ENCODE measurements at places on chromosomes 4 and X.

DNA sequence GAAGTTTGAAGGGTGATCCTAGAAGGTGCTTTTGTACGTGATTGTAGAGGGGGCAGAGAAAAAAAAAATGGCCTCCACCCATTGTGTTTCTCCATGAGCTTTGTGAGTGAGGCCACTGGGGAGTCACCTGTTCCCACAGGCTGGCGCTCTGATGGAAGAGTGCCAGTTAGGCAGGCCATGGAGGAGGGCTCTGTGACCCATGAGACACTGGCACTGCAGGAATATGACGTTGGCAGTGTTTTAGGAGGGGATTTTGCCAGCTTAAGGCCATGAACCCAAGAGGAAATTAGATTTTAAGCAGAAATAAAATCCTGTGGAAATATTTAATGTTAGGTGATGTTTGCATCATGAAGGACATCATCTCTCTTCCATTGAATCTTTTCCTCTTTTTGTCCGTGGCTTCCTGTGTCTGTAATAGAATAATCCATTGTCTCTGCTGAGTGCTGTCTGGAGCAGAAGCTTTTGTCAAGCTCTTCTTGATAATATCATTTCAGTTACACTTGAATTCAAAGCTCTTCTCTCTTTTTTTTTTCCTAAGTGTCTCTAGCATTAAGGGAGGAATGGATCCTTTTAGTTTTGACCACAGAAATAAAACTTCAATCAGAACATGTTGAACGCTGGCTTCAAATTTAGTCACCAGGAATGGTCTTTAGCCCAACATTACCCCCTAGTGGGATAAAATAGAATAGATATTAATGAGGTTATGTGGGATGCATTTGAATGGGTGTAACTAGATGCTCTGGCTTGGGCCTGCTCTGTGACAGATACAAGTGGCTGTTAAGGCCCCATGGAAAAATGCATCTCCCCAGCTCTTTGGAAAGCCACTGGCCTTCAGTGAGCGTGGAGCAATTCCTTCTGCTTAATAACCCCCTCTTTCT lies 41.0 kb upstream of the UCP1 start:
- peak; percentile 3 for DNase-seq

GRCh38 chr4:10442976-10443375 lies 14.2 kb downstream of the ZNF518B start:
- no peak for DNase-seq

- DNase-seq, result no peak
Observed at GRCh38 chr4:55125087-55125721, at the start of gene KDR. KDR (minus strand) TSS chr4:55125595; CDS start chr4:55125293, 302 bp downstream.

DNA sequence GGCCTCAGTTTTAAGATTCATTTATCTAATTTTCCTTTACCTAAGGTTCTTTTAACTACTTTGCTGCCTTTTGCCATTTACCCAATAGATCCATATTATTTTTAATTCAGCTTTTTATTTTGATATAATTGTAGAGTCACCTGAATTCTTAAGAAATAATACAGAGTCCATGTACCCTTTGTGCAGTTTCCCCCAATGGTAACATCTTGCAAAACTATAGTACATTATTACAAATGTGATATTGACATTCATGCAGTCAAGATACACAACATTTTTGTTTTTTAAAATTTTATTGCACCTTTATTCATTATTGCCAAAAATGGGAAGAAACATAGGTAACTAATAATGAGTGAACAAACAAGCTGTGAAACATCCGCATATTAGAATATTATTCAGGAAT lies 208.7 kb upstream of the WDFY3 start:
- no peak for DNase-seq

GRCh38 chr4:8279321-8280157 lies 10.0 kb downstream of the HTRA3 start:
- no peak for DNase-seq

- no peak for DNase-seq
Observed at GRCh38 chr4:143728166-143728565, 27.7 kb upstream of the FREM3 start.

GRCh38 chrX:39476604-39477021 lies 621.1 kb downstream of the BCOR start:
- no peak for DNase-seq

DNA sequence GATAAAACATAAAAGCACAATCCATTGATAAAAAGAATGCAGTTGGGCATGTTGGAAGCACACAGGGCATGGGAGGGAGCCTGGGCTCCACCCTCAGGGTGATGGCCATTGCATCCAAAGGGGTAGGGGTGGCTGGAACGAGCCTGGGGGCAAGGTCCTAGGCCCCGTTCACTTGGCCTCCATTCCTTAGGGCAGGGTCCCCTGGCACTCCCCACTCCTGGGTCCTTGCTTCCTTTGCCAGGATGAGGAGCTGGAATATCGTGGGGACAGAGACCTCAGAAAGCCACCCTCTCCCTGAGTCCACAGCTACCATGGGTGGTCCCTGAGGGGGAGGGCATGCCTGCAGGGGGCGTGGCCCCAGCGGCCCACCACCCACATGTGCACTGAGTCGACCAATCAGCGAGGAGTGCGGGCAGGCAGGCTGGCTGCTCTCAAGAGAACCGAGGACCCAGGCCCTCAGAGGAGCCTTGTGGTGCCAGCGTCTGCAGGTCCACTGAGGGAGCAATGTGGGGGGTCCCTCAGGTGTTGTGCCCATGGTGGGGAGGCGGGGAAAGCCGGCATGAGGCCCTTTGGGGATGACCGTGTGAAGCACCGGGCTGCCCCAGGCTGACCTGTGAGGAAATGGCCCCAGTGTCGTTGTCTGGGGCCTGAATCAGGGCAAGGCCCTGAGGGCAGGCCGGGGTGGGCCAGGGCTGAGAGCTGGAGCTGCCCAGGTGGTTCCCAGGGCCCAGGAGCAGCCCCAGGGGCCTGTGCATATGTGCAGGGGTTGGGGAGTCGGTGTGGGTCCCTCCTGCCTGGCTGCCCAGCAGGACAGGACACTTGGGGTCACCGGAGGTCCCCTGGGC lies 78.6 kb upstream of the AMELX start:
- no peak for DNase-seq

DNA sequence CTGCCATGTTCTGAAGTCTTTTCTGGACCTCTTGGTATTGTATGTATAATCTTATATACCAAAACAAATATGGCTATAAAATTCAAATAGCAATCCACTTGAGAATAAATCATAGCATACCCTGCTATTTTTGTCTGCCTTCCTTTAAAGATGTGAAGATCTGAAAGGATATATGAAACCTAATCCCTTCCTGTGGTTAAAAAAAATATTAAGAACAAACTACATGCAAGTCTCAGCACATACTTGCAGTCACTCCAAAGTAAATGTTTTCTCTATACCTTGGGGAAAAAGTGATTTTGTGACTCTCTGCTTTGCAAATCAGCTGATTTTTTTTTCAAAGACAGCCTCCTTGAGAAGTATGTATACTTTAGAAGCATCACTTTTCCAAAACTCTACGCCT lies 322.9 kb downstream of the ANKRD50 start:
- no peak for DNase-seq

DNA sequence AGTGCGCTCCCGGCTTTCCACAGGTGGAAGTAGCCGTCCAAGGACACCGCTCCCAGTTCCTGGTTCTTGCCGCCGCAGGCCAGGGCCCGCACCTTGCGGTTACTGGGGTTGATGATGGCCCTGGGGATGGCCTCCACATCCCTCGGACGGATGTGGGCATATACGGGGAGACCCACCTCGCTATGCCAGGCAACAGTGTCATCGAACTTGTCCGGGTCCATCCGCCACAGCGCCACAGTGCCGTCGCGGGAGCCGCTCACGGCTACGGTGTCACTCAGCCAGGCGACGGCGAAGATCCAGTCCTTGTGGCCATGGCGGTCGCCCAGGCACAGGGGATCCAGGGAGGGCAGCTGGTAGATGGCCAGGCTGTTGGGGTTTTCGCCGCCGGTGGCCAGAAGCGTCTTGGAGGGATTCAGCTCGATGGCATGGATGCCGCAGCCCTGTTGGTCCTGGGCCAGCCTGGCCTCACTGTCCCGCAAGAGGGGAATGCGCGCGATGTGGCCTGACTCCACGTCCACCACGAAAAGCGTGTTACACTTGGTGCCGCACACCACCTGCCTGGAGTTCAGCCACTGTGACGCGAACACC lies 795 bp downstream of the DCAF12L1 start:
- DNase-seq, result no peak

DNA sequence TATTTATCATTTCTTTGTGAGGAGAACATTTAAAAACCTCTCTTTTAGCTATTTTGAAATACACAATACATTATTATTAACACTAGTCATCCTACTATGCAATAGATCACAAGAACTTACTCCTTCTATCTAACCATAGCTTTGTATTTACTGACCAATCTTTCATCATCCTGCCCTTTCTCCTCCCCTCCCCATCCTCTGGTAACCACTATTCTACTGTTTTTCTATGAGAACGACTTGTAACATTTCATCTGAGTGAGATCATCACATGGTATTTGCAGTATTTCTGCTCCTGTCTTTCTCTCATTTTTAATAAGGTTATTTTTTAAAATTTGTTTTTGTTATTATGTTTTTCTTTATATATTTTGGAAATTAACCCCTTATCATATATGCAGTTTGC lies 331.8 kb downstream of the TEX13C start:
- DNase-seq, result no peak

GRCh38 chrX:20971250-20971649 lies 403.0 kb upstream of the CNKSR2 start:
- no peak for DNase-seq

DNA sequence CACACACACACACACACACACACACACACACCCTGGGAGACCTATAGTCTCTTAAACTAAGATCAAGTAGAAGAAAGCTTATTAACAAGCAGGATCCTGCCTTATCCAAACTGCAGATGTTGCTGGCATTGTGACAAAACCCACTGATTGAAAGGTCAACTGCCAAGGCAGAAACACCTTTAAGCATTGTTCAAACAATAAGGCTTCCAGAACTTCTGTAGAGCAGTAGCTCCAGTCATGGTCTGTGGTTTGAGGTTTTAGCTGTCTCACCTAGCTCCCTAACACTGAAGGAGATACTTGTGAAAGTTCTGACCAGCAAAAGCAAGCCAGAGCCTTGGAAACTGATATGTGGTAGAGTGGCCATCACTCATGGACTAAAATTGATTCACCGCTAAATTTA lies 59.8 kb downstream of the PTCHD1 start:
- no peak for DNase-seq

DNA sequence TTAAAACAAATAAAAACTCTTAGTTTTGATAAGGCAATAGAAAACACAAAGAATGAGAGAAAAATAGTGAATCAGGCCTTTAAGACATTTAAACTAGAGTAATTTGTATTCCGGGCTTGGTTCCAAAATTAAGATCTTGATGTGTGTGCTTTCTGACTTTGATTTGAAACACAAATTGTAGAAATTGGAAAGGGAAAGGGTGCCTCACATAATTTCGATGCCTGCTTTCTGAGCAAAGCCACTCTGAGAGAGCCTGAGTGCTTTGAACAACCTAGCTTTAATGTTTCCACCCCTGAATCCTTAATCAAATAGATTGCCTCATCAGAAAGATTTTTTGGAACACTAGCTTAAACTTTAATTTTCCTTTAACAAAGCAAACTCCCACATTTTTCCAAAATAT lies 666.8 kb downstream of the PCDH18 start:
- no peak for DNase-seq

DNA sequence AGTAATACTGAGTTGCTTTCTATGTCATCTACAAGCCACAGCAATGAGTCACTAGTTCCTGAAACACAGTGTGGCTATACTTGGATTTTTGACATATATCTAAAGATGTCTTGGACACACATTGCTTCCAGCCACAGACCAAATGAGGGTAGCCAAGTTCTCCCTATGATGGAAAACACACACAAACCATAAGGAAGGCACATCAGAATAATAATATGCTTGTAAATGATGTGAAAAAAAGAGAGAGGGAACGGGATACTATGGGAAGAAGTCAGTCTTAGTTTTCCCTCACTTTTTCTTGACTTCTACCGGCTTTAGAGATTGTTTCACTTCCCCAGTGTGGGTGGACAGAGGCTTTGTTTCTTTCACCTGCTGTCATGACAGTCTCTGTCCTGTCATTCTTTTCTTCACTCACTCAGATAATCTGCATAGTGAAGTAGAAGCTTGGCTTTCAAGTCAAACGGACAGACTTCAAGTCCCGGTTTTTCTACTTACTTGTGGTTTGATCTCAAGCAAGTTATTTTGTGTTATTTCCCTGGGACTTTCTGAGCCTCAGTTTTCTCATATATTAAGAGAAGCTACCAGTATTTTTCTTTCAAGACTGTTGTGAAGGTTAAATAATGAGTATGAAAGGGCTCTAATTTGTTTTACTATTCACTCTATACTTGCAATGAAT lies 34.7 kb downstream of the P2RY10 start:
- no peak for DNase-seq

- no peak for DNase-seq
Observed at GRCh38 chrX:131257367-131257766, 31.7 kb downstream of the IGSF1 start.

- DNase-seq, result no peak
Observed at GRCh38 chr4:115128037-115128436, 14.6 kb upstream of the NDST4 start.

GRCh38 chrX:72042852-72043248 lies 88.9 kb downstream of the RTL5 start:
- DNase-seq, result no peak

DNA sequence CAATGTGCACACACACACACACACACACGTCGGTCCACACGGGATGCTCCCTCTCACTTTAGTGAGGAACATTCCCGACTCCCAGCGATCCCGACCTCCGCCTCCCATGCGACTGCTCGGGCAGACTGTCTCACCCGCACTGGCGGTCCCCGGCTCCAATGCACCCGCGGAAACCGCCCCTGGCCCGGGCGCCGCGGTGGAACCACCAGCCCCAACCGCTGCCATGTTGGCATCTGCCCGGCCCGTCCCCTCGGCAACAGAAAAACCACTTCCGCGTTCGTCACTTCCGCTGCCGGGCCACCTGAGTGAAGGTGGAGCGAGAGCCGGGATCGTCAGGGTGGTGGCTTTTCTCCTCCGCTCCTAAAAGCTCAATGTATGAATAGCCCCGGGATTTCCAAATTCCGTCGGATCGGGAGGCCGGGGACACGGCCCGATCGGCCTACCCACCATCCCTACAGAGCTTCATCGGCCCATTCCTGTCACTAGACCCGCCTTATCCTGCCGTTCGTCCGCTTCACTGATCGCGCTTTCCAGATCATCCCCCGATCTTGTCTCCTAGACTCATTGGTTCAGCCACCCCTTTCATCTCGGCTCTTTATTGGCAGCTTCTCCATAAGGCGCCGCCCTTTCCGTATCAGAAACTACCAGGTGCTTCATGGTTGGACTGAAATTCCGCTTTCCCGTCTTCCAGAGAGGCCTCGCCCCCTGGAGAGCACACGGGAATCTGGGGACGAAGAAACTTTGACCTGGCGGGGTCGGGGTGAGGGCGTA lies at the start of gene SLC35A2:
Gene SLC35A2, minus strand, starts transcription at position 235 of the 771 bp plus-strand sequence. Its CDS starts 10 bp downstream, at position 225.
- DNase-seq, result peak; percentile 69

- no peak for DNase-seq
Observed at GRCh38 chr4:181860157-181860556, 383.0 kb upstream of the TENM3 start.

GRCh38 chrX:117543885-117544284 lies 572.7 kb downstream of the KLHL13 start:
- no peak for DNase-seq

DNA sequence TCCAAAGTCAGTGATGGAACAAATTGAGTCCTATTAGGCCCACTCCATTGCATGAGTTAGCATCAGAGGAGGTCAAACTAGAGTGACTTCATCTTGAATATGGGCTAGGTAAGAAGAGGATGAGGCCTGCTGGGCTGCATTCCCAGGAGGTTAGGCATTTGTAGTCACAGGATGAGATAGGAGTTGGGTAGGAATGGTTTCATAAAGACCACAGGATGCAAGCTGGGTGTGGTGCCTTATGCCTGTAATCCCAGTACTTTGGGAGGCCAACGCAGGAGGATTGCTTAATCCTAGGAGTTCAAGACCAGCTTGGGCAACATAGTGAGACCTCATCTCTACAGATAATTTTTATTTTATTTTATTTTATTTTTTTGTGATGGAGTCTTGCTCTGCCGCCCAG lies 26.8 kb downstream of the PDGFRA start:
- no peak for DNase-seq
